Stimulated activated CD4-positive, alpha-beta T cell treated with anti-CD3 and anti-CD28 coated beads, Interleukin-1b, Interleukin-23, amount 100 ng/mL, for 24 hours (primary cell): ENCODE measurements at places on chromosomes 6 and 20.

DNA sequence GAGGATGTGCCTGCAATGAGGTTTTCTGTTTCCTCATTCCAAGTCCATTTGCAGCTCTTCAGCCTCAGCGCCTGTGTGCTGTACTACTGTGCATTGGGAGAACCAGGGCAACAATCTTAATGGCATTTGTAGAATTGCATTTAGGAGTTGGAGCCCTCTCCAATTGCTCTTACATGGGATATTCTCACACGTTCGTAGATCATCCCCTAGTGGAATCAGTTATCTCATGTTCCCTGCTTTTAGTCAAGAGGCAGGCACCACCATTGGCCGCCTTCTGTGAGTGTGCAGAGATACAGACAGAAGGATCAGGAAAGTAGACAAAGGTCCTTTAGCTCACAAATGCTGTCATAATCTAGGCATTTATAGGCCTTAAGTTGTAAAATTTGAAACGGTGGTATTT is 84.2 kb upstream of the RGS17 start:
- no peak for DNase-seq

DNA sequence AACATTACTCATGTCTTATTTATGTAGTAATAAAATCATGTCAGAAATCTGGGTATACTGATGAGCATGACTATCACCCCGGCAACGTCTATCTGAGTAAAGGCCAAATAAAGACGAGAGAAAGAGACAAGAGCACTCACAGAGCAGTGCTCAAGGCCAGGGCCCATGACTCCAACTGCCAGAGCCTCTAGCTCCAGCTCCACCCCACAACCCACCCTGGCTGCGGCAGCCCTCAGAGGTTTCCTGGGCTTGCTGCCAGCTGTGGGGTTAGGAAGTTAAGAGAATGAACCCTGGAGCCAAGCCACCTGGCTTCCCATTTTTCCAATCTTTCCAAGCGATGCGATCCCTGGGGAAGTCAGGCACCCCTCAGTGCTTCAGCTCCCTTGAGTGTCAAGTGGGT is 92.0 kb upstream of the PAX1 start:
- DNase-seq = no peak

- no peak for DNase-seq
These were observed 37.9 kb upstream of the FERMT1 start for GRCh38 chr20:6160736-6161135.

GRCh38 chr6:137216875-137217553 is 2.2 kb downstream of the IFNGR1 start:
- DNase-seq = no peak

GRCh38 chr6:49979584-49979983 is 10.2 kb upstream of the DEFB113 start:
- DNase-seq = no peak

GRCh38 chr20:40942775-40943174 is 85.8 kb upstream of the TOP1 start:
- no peak for DNase-seq

DNA sequence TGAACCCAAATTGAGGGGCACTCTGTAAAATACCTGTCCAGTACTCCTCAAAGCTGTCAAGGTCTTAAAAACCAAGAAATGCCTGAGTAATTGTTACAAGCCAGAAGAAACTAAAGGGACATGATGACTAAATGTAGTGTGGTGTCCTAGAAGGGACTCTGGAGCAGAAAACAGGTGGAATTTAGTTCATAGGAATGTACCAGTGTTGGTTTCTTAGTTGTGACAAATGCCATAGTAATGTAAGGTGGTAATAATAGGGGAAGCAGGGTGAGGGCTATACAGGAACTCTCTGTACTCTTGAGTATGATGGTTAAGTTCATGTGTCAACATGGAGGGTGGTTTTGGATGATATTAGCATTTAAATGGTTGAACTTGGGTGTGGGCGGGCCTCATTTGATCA is 92.3 kb downstream of the CNBD2 start:
- no peak for DNase-seq

GRCh38 chr6:164628302-164628931 is 681.0 kb downstream of the C6orf118 start:
- DNase-seq = no peak

DNA sequence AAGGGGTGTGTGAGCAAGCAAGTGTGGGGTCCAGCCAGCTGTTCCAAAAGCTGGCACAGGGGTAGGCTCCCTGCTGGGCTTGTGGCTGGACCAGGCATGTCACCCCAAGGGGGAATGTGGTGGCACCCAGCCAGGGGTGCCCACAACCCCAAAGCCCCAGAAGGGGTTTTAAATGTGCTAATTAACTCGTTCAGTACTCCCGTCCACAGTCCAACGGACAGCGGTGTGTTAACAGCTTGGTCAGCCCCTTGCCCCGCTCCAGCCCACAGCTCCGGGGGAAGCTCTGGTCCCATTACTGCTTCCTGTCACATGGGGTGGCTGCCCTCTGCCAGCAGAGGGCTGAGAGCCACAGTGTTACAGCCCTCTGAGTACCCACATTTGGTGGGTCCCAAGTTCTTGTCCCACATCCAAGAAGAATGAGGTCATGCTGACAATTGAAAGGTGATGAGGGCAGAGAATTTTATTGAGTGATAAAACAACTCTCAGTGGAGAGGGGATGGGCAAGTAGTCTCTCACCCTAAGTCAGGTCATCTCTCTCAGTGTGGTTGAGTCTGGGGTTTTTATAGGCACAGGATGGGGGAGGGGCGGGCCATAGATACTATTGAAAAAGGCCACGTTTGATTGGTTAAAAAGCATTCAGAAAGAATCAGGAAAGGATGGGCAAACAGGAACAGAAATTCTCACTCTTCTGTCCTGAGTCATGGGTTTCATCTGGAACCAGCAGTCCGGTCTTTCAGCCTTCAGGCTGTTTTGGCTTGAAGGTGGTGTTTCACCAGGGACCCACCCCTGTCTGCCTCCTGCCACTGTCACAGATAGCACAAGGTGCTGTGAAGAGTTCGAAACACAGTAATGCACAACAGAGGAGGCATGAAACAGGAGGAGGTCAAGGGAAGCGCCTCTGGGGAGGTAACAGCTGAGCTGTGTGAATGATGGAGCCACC is 238.5 kb downstream of the NFATC2 start:
- no peak for DNase-seq

DNA sequence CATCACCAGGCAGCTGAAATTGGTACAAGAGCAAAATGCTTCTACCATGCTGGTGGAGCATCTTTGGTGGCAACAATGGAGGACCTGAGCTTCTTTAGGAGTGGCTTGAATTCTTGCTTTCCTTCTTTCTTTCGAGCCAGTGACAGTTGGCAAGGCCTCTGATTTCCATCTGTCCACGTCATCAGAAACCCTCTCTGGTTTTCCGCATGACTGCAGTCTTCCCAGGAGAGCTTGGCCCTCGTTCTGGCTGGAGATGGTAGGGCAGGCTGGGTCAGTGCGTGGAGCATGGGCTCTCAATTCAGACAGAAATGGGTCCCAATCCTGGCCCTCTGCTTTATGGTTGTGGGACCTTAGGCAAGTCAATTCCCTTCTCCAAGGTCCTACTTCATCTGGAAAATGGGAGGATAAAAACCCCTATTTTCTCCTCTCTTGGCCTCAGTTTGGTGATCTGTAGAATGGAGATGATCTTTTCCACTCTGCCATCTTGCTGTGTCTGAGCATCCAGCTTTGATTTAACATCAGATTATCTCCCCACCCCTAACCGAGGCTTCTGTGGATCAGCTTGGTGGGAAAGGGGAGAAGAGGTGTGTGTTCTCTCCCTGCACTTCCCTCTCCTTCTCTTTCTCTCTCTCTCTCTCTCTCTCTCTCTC is 3.6 kb upstream of the BPIFB1 start:
- no peak for DNase-seq

- DNase-seq = no peak
These were observed 158.2 kb upstream of the IMPG1 start for GRCh38 chr6:76230711-76231110.

DNA sequence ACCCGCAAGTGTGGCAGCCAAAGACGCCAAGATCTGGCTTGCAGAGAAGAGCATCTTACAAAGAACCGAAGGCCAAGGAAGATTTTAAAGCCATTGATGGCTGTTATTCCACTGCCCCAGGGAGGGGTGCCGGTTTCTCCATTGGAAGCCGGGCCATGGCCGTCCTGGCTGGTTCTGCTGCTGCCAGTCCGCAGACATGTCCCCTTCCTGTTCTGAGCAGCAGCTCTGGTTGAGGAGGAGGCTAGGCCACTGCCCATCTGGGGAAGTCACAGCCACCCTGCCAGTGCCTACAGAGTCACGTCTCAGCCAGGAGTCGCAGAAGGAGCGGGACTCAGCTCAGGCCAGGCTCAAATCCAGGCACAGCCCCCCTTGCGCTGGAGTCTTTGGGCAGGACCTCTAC is 42.6 kb upstream of the MRGBP start:
- no peak for DNase-seq

GRCh38 chr6:30618270-30618797 is 694 bp downstream of the MRPS18B start:
- DNase-seq = no peak

- DNase-seq = no peak
These were observed 183.0 kb downstream of the TASP1 start for GRCh38 chr20:13455713-13456112.

- no peak for DNase-seq
These were observed 709 bp upstream of the ASXL1 start for GRCh38 chr20:32357375-32357868.

GRCh38 chr6:143110996-143111395 is 50.3 kb downstream of the AIG1 start:
- no peak for DNase-seq

DNA sequence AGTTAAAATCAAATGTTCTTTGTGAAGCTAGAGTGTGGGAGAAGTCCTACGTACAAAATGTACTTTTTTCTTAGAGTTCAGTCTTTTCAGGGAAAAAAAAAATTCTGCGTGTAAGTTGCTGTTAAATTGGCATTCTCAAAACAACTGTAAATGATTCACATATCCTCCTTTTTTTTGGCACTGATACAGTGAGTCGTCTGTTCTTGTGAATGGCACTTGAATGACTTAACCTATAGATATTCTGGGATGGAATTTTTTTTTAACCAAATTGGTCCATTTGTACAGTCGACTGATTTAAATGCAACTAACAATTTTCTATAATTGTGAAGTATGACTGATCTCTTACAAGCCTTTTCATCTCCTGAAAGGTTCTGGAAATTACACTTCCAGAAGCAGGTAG is 5.5 kb upstream of the JAG1 start:
- DNase-seq = no peak

GRCh38 chr6:150118203-150118602 is 24.6 kb upstream of the PPP1R14C start:
- no peak for DNase-seq

GRCh38 chr6:146028252-146028795 is 538 bp upstream of the GRM1 start:
- no peak for DNase-seq

DNA sequence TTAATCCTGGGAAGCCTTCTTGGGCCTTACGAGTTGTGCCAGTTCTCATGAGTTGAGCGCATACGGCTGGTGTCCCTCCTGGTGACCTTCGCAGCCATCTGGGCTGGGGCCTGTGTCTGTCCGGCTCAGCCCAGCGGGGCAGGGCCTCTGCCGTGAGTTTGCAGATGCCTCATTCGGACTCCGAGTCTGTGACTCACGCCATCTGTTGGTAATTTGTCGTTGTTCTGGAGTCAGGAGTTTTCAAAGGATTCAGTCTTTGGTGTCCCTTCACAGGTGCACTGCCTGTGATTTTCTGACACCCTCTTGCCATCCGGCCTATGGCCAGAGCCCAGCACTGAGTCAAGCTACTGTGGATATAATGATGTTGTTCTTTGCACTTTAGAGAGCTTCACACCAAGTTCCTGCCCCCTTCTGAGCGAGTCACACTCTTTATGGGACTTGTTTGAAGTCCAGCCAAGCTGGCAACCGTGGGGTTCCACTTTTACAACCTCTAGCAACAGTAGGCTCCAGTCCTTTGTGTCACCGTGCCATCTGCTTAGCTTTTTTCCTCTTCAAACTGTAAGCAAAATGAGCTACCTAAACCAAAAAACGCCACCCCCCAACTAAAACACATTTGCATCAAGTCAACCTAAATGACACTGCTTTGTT is 175.6 kb downstream of the AIG1 start:
- no peak for DNase-seq
